ENCODE measurements at places on chromosomes 1 and 21.

- DNase-seq, result no peak
Measured at GRCh38 chr1:206631085-206631509, 4.2 kb upstream of the DYRK3 start.

DNA sequence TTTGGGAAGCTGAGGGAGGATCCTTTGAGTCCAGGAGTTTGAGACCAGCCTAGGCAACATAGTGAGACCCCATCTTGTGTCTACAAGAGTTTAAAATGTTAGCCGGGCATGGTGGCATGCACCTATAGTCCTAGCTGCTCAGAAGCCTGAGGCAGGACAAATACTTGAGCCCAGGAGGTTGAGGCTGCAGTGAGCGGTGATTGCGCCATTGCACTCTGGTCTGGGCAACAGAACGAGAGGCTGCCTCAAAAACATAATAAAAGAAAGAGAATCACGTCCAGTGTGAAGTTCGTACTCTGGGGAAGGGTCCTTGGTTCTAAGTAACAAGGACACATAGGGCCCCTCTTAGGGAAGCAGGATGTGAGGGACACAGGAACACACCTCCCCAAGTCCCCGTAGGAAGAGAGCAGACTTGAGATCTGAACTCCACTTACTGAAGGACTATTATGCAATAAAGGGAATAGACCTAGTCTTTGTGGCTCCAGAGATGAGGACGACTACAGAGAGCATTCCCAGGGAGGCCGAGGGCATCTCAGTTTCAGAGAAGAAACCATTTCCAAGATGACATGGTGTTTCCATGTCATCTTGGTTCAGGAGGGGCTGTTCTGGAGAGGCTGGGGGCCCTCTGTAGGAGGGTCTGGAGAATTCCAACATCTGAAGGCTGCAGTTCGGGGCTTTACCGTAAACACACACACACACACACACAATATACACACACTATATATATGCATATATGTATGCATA is 10.8 kb upstream of the ENO1 start:
- DNase-seq, result no peak

DNA sequence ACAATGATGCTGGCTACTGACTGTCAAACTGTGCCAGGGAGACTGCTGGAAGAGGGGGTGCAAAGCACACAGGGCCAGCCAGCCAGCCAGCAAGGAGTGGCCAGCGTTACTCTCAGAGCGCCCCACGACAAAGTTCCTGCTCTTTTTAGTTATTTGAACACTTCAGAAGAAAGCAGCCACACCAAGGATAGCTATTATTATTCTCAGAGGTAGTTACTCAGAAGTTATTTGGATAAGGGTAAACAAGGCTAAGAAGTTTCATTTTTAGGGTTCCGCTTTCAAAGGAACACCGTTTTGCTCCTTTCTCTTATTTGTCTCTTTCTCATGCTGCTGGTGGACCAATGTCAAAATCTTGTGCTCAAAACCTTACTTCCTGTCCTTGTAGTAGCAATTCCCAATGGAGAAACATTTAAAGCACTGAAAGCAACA is 59.9 kb downstream of the VANGL2 start:
- no peak for DNase-seq

GRCh38 chr1:228691926-228692325 is 43.4 kb upstream of the RHOU start:
- DNase-seq, result no peak

DNA sequence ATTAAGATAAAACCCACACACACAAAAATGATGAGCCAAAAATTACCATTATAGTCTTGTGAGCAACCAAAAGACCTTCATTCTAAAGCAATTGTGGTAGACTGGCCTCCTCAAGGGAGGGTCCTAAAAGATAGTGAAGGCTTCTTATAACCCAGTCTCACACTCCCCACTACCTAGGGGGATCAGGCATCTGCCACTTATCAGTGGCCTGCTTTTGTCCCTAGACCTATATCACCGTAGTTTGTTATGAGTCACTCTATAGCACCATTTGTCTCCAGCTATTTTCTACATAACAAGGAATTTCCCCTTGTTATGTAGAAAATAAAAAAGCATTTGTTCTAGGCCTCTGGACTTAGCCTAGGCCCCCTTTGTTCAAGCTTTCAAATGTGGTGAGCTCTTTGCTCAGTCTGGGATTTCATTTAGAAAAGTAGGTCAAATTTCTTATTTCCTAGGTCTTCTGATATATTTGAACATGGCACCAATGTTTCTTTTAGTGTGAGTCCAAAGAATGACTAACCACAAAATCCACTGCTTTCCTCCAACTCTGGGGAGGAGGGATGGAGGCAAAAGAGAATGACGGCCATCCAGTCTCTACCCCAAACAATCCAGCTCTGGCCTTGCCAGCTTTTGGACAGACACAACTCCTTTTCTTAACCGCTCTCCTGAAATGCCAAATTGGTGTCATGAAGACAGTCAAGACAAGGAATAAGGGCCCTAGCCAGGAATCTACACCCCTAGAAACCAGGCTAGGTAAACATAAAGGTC is 8.9 kb downstream of the ADAR start:
- DNase-seq, result no peak

DNA sequence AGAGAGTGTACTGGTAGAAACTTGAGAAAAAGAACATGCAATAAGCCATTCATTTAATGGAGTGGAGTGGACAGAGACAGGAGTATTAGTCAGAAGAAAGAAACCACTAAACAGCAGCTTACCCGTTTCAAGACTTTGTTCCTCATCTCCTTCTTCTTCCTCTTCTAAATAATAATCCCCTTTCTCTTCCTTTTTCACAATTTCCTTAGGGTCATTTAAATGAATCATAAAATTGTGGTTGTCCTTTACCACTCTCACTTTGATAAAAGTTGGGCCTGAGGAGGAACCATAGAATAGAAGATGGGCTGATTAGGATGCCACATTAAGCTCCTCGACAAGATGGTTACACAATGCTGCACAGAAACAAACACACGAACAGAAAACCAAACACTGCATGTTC is 109.6 kb downstream of the WDR3 start:
- DNase-seq, result no peak

- DNase-seq, result no peak
Measured at GRCh38 chr1:114524944-114525343, 13.9 kb upstream of the TRIM33 start.

DNA sequence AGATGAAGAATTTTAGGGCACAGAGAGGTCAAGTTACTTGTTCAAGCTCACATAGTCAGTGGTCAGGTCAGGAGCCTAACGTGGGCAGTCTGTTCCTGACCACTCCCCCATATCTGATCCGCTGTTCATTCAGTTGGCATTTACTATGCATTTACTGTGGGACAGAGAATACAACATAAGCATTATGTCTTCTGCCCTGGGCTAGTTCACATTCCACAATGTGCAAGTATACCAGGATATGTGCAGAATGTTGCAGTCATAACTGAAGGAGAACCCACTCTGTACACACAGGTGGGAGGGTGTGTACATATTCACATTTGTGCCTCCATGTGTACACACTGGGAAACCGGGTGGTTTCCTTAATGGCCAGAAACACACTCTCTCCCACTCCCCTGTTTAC is 309.6 kb downstream of the PRDM2 start:
- no peak for DNase-seq

DNA sequence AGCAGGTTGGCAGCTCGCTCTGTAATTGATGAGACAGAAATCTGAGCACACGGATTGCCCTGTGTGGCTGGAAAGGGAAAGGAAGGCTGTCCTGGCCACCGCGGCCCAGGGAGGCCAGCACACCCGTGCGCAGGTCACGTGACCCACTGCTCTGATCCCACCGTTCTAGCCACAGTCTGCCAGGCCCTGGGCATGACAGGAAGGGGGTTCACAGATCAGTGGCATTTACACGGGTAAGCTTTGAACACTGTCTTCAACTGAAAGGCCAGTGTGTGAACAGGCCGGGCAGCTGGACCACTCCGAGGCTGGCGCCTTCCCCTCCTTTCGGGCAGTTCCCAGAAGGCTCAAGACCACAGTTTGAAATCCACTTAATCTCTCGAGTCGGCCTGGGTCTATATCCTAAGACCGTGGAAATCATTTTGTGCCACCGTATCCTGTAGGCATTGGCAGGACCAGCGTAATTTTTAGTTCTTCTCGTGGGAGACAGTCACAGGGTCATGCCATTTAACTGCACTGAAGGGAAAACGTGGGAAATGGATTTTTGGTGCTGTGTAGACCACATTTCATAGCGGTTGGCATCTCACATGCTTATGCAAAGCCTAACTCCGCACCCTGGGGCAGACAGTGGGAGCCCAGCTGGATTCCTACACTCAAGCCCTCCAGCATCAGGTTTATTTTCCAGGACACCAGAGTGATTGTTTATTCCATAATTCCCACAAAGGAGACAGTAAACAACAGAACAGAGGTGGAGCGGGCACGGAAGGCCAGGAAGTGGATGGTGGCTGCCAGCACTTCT is 3.1 kb upstream of the ADARB1 start:
- DNase-seq, result no peak

DNA sequence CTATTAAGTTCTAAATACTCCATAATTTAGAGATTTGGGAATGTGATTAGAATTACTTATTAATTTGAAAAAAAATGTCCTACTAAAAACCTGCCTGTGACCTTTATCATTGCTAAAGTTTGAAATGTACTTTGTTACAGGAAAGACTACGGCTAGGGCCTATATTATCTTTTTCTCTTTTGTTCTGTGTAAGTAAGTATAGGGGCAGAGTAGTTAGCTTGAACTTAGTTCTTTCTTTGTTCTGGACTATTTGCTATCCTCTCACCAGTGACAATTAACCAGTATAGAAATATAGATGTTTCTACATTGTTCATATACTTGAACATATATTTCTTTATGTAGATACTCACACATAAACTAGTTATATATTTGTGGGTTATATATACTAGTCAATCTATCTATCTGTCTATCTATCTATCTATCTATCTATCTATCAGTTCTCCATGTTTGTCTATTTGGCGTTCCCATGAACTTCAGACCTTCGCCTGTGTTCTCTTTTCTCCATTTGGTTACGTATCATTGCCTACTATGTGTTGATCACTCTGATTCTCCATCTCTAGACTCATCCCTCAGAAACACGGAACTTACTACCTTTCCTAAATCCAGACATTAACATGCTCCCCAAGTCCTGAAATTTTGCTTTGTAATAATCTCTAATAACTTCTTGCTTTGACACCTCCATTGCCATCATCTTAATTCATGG is 3.3 kb downstream of the PTPRC start:
- no peak for DNase-seq

DNA sequence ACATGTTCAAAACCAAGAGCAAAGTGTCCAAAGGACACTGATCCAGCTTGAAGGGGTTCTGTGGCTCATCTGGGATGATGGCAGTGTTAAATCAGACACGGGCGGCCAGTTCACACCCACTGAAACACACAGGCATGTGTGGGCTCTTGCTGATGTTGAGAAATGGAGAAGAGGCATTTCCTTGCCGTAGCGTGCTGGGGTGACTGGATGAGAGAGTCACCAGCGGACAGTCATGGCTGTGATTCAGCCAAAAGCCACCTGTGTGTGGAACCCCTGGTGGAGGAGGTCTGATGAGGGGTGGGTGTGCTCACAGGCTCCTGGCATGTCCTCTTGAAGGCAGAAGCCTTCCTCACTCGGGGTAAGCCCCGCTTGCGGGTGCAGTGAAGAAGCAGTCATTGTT is 7.2 kb downstream of the C1orf35 start:
- no peak for DNase-seq
